Stimulated activated CD4-positive, alpha-beta T cell treated with anti-CD3 and anti-CD28 coated beads, Interleukin-1b, Interleukin-23, amount 100 ng/mL, for 4 hours (primary cell): ENCODE measurements at places on chromosomes 12 and 14.

- no peak for DNase-seq
Observed at GRCh38 chr12:55762646-55763045, 19.7 kb downstream of the GDF11 start.

DNA sequence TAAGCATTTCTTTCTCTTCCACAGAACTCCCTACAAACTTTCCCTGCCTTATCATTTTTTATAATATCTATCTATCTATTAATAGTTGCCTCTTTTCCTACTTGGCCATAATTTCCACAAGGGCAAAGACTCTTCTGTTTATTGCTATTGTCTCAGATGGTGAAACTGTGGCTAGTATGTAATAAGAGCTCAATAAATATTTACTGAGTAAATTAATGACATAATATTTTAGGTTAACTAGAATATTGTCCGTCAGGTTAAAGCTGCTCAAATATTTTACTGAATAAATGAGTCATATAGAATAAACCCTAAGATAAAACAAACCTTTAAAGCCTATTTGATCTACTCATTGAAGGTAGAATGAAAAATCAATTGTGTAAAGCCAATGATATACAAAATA is 240.5 kb downstream of the PPFIA2 start:
- DNase-seq: no peak

GRCh38 chr12:41436076-41436475 is 248.0 kb downstream of the PDZRN4 start:
- DNase-seq: no peak

- DNase-seq: no peak
Observed at GRCh38 chr14:92751819-92752218, 3.4 kb upstream of the LGMN start.

DNA sequence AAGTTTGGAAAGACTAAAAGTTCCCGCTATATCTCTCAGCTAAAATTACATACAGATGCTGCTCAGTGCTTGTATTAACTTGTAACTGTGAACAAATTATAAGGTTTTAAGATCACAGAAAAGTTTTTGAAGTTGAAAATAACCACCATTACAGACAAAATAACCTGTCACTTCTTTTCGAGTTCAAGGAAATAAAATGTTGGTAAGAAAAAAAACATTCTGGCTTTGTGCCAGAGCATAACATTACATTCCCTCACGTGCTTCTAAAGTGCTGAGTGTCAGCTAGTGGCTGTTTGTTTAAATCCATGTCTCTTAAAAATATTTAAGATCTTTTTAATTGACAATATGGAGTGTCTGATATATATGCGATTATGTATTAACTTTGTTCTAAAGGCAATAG is 27.2 kb upstream of the ADAMTS20 start:
- DNase-seq: no peak

- no peak for DNase-seq
Observed at GRCh38 chr12:121190523-121191031, 19.4 kb upstream of the P2RX4 start.
